ENCODE measurements at places on chromosomes 6 and 20.

- DNase-seq = no peak
Observed at GRCh38 chr20:33233129-33233774, 2.5 kb upstream of the BPIFA1 start.

DNA sequence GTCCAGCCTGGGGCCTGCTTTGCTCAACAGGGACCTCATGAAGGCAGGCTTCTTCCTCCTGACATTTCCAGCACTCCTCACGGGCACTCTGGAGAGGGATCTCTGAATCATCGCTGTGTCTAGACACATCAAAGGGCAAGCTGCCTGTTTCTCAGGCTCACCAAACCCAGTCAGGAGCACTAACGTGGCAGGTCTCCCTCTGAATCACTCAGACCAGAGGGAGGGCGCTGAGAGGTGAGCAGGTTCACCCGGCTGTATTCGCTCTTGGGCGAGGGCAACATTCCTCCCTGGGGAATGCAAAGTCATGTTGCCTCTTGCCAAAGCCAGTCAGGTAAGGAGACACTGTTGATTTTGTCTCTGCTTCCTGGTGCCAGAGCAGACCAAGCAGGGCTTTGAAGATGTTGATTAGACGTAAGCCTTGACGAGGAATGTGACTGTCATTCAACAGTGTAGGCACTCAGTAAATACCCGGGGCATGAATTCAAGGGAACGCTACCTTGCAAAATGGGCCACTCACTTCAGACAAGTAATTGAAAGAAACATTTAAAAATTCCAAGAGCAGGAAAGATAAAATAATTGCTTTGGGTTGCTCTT lies 50.1 kb downstream of the CYP24A1 start:
- DNase-seq = no peak

- DNase-seq = no peak
Observed at GRCh38 chr6:116571683-116572000, 338 bp downstream of the RWDD1 start.

DNA sequence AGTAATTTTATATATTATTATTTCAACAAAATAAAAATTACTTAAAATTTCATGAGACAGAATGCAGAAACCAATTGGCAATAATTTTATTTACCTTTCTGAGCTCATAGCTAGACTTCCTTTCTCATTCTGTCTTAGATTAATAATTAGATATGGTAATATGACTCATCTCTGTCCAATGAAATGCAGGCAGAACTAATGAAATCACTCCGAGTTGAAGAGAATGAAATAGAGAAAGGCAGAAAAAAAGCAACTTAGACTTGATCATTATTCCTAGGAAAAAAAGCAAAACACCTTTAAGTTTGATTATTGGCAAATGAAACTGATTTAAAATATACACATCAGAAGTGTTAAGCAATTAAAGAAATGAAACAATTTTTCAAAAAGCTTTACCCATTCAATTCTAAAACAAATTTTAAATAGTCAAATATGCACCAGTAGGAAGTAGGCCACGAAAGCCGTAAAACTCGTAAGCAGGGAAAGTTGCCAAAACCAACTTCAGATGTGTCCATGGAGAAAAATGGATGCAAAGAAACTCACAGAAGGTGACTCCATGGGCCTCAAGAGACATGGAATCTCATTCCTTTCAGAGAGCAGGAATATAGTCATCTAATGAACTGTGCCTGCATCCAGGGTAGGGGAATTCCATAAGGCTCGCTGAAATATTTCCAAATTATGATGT lies 293.8 kb upstream of the RGS17 start:
- no peak for DNase-seq
